ENCODE measurements at places on chromosomes 6 and 20. TPM values are rescaled to one million over a fixed set of nuclear protein-coding genes. Genes with fewer than 3 reads are reported as not detected.

The KIF25 gene
- total RNA-seq: 0.82 TPM

DNA sequence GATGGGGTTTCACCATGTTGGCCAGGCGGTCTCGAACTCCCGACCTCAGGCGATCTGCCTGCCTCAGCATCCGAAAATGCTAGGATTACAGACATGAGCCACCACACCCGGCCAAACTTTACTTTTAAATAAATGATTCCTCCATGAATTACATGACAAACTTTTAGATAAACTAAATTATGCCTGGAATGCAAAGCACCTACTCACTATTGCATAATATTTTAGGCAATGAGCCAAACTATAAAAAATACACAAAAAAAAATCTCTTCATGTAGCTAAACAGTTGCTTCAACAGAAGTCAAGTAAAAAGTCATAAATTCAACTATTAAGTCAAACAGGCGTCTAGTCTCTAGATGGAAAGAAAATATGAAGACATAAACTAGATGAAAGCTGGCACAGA is 56.5 kb downstream of the PTPRK start:
- H3K27me3 ChIP-seq: no peaks in the 10 kb centered on the region
- H3K36me3 ChIP-seq: no peaks in the 10 kb centered on the region
- H3K4me3 ChIP-seq: no peak overlapping the region
- DNase-seq: no peak
- no peak overlapping the region for H3K27ac ChIP-seq
- H3K4me1 ChIP-seq: no peaks in the 10 kb centered on the region

The SLC22A16 gene
- 2.7 TPM for total RNA-seq

The TMEM63B gene
- total RNA-seq: 113 TPM

The LST1 gene
- total RNA-seq: not detected

DNA sequence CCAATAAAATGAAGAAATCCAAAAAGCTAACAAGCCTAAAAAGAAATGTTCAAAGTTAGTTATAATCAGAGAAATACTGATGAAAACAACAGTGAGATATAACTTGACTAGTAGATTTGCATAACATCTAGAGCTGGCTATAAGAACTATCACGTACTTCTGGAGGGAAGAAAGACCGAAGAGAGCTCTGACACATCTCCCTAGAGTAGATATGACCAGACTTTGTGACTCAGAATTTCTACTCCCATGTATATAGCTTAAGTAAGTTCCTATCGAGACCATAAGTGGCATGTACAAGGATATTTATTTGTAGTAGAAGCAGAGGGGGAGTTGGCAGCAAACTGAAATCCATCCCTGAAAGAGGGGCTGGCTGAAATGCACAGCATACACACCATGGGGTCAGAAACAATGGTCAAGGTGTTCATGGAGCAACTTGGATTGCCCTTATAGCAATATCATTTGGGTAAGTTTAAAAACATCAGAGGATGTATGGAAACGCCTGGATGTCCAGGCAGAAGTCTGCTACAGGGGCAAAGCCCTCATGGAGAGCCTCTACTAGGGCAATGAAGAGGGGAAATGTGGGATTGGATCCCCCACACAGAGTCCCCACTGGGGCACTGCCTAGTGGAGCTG is 25.6 kb upstream of the IL17A start:
- H3K4me1 ChIP-seq: no peaks in the 10 kb centered on the region
- no peak overlapping the region for H3K27ac ChIP-seq
- no peak for DNase-seq
- no peak overlapping the region for H3K4me3 ChIP-seq

GRCh38 chr6:42915732-42916131 is at the start of gene PTCRA:
Gene PTCRA (plus strand): TSS chr6:42916053. CDS start chr6:42916070, 17 bp downstream.
- H3K27me3 ChIP-seq: no peaks in the 10 kb centered on the region
- H3K27ac ChIP-seq: no peak within 1 kb of the TSS
- no peak within 1 kb of the TSS for H3K4me3 ChIP-seq
- no peak for DNase-seq
- no peaks in the 10 kb centered on the region for H3K36me3 ChIP-seq
- H3K4me1 ChIP-seq: no peaks in the 10 kb centered on the region
